Breast epithelium (tissue), 4 donors: ENCODE measurements at places on chromosomes 1 and 21. TPM values are rescaled to one million over a fixed set of nuclear protein-coding genes. Genes with fewer than 3 reads are reported as not detected.

DNA sequence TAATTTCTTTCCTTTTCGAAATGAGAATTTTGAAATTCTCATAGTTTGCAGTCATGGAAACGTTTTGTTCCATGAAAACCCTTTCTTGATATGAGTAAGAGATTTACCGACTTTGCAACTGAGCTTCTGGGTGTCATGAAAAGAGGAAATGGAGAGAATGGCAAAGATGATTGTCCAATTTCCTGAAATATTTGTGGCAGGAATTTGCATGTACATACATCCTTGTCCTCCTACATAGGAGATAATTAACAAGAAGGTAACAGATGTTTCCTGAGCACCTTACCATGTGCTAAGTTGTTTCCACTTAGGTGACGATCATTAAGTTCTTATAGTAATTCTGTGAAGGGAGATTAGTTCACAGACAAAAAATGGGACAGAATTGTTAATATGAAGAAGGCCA, 170.7 kb downstream of the NEGR1 start:
- H3K27me3 ChIP-seq = no peaks in the 10 kb centered on the region
- no peaks in the 10 kb centered on the region for H3K4me1 ChIP-seq
- no peak overlapping the region for H3K27ac ChIP-seq
- no peak overlapping the region for H3K4me3 ChIP-seq
- no peaks in the 10 kb centered on the region for H3K36me3 ChIP-seq

DNA sequence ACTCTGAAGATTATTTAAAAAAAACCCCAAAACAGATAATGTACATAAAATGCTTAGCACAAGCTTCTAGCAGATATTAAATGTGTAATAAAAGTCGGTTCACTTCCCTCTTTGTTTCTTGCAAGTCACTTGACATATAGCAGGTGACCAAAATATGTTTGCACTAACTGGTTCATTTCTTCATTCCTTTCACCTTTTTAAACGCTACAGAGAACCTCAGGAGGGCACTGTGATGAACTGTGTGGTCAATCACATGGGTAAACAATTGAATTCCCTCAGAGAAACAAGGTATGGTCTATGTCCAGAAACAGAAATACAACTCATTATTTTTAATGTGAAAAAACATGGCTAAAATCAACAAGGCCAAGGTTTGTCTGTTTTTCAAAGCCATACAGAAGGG, 51.3 kb upstream of the BCL10 start:
- H3K4me3 ChIP-seq = no peak overlapping the region
- DNase-seq = no peak
- H3K27me3 ChIP-seq = no peaks in the 10 kb centered on the region
- no peaks in the 10 kb centered on the region for H3K36me3 ChIP-seq
- H3K27ac ChIP-seq = no peak overlapping the region

- H3K36me3 ChIP-seq = no peaks in the 10 kb centered on the region
- H3K4me1 ChIP-seq = peaks cover 4% of the 10 kb centered on the region
- DNase-seq = no peak
- H3K27me3 ChIP-seq = no peaks in the 10 kb centered on the region
Observed at GRCh38 chr1:54836594-54836993, 35.5 kb upstream of the TTC22 start.

DNA sequence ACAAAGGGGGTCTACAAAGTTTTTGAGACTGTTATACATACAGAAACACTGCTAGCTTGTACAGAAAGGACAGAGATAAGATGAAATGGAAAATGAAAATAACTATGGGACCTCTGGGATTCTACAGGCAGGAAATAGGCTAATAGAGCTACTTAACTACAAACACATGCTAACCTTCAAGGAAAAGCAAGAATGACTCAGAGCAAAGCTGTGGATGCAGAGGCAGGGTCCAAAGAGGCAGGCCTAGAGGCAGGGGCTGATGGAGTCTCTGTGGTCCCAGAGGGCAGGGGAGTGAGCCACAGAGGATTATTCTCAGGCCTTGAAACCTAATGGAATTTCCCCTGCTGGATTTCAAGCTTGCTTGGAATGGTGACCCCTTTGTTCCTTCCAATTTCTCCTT, 18.7 kb upstream of the GOLT1A start:
- H3K27me3 ChIP-seq = no peaks in the 10 kb centered on the region
- no peaks in the 10 kb centered on the region for H3K4me1 ChIP-seq
- H3K27ac ChIP-seq = no peak overlapping the region
- DNase-seq = no peak
- H3K4me3 ChIP-seq = no peak overlapping the region

GRCh38 chr1:76725864-76726619, 141.2 kb upstream of the ST6GALNAC5 start:
- H3K4me1 ChIP-seq = no peaks in the 10 kb centered on the region
- H3K4me3 ChIP-seq = no peak overlapping the region
- no peaks in the 10 kb centered on the region for H3K27me3 ChIP-seq
- no peak for DNase-seq

- no peak for DNase-seq
- no peaks in the 10 kb centered on the region for H3K4me1 ChIP-seq
- no peaks in the 10 kb centered on the region for H3K36me3 ChIP-seq
- no peak overlapping the region for H3K27ac ChIP-seq
Observed at GRCh38 chr1:33687000-33687399, 176.9 kb upstream of the HMGB4 start.

- H3K4me3 ChIP-seq = no peak overlapping the region
- H3K36me3 ChIP-seq = no peaks in the 10 kb centered on the region
- no peaks in the 10 kb centered on the region for H3K27me3 ChIP-seq
- DNase-seq = no peak
Observed at GRCh38 chr1:65112811-65113210, 35.2 kb upstream of the AK4 start.

DNA sequence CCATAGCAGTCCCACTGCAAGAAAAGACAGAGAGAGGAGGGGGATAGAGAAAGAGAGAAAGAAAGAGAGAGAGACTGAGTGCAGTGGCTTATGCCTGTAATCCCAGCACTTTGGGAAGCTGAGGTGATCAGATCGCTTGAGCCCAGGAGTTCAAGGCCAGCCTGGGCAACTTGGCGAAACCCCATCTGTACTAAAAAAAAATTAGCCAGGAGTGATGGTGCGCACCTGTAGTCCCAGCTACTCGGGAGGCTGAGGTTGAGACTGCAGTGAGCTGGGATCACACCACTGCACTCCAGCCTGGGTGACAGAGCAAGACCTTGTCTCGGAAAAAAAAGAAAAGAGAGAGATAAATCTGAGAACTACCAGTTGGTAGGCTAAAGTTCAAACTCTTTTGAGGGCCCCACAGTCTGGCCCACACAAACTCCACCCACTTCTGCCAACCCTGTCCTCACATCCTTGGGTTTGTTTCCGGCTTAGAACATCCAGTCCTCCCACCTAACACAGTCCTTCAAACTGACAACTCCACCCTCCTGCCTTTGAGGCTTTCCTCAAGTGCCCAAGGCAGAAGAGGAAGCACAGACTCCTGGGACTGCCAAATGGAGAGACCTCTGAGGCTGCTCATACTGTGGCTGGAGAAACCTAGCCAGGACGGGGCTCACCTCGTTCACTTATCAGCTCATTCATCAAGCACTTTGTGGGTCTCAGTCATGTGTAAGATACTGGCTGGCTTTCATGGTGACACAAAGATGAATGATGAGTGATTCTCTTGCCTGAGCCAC, 20.1 kb downstream of the TFAP2E start:
- no peaks in the 10 kb centered on the region for H3K4me1 ChIP-seq
- no peak overlapping the region for H3K4me3 ChIP-seq
- no peak overlapping the region for H3K27ac ChIP-seq
- no peaks in the 10 kb centered on the region for H3K27me3 ChIP-seq
- no peak for DNase-seq

GRCh38 chr1:243286409-243287122, 30.7 kb downstream of the SDCCAG8 start:
- H3K4me3 ChIP-seq = no peak overlapping the region
- H3K27me3 ChIP-seq = no peaks in the 10 kb centered on the region
- no peaks in the 10 kb centered on the region for H3K36me3 ChIP-seq
- DNase-seq = no peak

GRCh38 chr1:27689423-27690173, 17.6 kb upstream of the IFI6 start:
- no peak overlapping the region for H3K27ac ChIP-seq
- H3K4me1 ChIP-seq = no peaks in the 10 kb centered on the region
- DNase-seq = no peak
- no peaks in the 10 kb centered on the region for H3K36me3 ChIP-seq
- no peak overlapping the region for H3K4me3 ChIP-seq

DNA sequence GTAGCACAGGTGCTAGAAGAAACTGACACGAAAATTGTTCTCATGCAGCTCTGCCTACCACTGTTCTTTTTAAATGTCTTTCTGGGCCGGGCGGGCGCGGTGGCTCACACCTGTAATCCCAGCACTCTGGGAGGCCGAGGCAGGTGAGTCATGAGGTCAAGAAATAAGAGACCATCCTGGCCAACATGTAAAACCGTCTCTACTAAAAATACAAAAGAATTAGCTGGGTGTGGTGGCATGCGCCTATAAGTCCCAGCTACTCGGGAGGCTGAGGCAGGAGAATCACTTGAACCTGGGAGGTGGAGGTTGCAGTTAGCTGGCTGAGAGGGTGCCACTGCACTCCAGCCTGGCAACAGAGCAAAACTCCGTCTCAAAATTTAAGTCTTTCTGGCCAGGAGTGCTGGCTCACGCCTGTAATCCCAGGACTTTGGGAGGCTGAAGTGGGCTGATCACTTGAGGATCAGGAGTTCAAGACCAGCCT, 947 bp upstream of the RIT1 start:
- no peaks in the 10 kb centered on the region for H3K27me3 ChIP-seq
- H3K27ac ChIP-seq = peak overlapping the region; percentile 97
- no peaks in the 10 kb centered on the region for H3K36me3 ChIP-seq
- DNase-seq = no peak
- no peaks in the 10 kb centered on the region for H3K4me1 ChIP-seq
- H3K4me3 ChIP-seq = no peak overlapping the region

DNA sequence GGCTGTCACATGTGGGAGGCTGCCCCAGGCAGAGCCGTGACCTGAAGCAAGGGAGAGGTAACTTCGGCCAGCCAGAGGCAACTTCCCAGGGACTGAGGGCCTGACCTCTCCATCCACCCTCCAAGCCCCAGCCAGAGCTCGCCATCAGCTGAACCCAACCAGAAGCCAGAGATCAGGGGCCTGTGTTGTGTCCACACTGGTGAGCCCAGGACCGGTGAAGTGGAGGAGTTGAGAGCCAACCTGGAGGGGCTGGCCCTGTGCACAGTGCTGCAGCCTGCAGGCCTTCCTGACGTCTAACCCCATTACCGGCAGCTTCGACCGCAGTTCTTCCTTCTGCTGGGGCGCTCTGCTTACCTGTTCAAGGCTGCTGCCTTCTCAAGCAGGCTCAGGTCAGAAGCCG, 19.6 kb upstream of the PDE9A start:
- H3K36me3 ChIP-seq = no peaks in the 10 kb centered on the region
- H3K4me3 ChIP-seq = no peak overlapping the region
- no peaks in the 10 kb centered on the region for H3K4me1 ChIP-seq
- H3K27me3 ChIP-seq = no peaks in the 10 kb centered on the region
- no peak for DNase-seq

The FNDC5 gene
- not detected for total RNA-seq

The RHOU gene
- 29.7 TPM for total RNA-seq

The ORC1 gene
- 0.96 TPM for total RNA-seq

The RNF186 gene
- total RNA-seq = not detected

The RNU5D-1 gene
- total RNA-seq = not detected

The C4BPA gene
- total RNA-seq = not detected
